ENCODE measurements at places on chromosomes 12 and 14.

DNA sequence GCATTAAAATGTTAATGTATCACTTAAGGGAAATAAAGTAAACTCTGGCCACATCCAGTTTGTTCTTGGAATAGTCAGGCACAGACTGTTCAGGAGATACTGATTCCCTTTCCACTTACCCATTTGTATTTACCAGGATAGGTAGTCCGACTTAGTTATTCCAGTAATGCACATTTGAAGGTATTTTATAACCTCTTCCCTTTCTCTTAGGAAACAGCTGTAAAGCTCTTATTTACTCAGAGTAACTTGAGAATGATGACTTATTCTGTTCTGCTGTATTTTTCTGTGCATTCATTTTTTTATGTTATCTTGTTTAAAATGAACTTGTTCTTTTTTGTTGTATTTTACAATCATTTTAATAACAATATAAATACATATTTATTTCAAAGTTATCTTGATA is 78.0 kb downstream of the METTL25 start:
- DNase-seq = no peak

- no peak for DNase-seq
Observed at GRCh38 chr14:62098357-62098756, 336.1 kb downstream of the SNAPC1 start.

DNA sequence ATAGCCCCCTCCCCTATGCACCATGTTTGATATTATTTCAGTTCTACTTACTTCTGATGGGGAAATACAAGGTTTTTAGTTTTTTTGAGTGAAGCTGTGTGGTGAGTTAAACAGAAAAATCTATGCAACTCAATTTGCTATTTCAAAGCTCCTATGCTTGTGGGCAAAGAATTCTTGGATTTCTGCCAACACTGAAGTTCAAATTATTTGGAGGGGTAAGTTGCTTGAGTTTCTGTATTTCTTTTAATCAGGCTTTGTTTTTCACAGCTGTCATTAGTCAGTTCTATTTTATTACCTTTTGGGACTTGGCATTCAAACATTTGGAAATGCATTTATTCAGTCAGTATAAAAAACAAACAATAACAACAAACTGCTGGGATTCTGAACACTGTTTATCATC is 407.5 kb upstream of the MGAT4C start:
- no peak for DNase-seq

- DNase-seq = peak; percentile 3
Observed at GRCh38 chr14:25833341-25834126, 764.3 kb downstream of the NOVA1 start.

- DNase-seq = no peak
Observed at GRCh38 chr14:79670811-79671210, 540.5 kb downstream of the DIO2 start.

- DNase-seq = no peak
Observed at GRCh38 chr12:100229036-100229635, 28.5 kb downstream of the ACTR6 start.

GRCh38 chr14:29861996-29862395 is 65.7 kb downstream of the PRKD1 start:
- DNase-seq = no peak

DNA sequence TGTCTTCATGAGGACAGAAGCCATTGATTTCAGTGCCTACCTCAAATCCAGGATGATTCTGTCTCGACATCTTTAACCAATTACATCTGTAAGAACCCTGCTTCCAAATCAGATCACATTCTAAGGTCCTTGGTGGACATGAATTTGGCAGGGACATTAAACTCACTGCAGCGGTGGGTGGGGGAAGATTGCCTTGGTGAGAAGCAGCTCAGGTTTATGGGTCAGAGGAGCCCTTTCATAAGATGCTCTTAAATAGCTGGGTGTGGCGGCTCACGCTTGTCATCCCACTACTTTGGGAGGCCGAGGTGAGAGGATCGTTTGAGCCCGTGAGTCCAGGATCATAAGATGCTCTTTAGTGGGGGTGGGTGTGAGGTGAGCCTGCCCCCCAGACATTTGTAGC is 42.9 kb downstream of the ELK3 start:
- no peak for DNase-seq

DNA sequence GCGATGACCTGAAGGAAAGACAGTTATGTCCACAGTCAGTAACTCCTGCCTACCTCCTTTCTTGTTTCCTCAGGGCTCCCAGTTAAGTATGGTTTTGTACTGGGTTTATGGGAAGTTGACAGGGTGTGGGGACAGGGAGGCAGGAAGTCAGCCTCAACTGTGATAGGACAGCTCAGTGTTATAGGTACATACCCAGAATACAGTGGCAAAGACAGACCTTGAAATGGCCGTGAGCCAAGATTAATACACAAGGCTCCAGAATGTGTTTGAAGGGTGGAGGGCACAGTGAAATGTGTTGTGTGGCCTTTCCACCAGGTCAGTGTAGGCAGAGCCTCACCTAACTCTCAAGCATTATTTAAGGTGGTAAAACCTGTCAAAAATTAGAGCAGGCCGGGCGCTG is 4.6 kb upstream of the BIN2 start:
- no peak for DNase-seq

GRCh38 chr14:74208642-74209041 is 30.6 kb upstream of the VSX2 start:
- DNase-seq = no peak

DNA sequence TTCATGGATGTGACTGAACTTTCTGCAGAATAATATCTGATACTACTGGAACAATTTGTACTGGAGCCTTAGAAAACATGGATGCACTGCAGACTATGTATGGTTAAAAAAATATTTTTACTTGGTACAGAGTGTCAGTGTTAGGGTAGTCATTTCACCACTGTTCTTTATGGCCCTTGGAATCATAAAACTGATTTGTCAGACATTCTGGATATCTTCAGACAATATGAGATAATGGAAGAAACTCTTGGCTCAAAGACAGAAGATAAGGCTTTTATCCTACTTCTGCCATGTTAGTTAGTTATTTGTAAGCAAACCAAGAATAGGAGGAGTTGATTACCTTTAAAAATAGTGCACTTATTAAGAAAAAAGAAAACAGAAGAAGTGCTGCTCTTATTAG is 209.4 kb downstream of the LRIG3 start:
- no peak for DNase-seq

DNA sequence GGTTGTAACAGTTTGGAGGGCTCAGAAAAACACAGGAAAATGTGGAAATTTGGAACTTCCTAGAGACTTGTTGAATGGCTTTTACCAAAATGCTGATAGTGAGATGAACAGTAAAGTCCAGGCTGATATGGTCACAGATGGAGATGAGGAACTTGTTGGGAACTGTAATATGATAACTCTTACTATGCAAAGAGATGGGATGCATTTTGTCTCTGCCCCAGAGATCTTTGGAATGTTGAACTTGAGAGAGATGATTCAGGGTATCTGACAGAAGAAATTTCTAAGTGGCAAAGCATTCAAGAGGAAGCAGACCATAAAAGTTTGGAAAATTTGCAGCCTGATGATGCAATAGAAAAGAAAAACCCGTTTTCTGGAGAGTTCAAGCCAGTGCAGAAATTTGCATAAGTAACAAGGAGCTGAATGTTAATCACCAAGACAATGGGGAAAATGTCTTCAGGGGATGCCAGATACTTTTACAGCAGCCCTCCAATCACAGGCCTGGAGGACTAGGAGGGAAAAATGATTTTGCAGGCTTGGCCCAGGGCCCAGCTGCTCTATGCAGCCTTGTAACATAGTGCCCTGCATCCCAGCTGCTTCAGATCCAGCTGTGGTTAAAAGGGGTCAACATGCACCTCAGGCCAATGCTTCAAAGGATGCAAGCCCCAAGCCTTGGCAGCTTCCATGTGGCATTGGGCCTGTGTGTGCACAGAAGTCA is 572.7 kb upstream of the ATP2B1 start:
- no peak for DNase-seq

DNA sequence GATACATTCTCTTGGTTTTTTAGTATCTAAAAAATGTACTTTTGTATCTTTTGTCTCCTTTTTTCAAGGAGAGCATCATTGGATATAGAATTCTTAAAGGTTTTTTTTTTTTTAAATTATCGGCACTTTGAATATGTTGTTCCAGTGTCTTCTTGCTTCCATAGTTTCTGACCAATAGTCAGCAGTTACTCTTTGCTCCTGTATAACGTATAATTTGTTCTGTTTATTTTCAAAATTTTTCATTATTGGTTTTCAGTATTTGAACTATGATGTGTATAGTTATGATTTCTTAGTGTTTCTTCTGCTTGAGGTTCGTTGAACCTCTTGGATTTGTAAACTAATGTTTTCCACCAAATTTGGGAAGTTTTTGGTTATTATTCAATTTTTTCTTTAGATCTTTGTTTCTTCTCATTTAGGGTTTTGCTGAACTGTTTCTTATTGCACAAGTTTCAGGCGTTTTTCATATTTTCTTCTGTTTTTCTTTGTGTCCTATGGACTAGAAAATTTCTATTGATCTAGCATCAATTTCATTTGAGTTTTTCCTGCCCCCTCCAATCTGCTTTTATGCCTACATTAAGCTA is 93.9 kb downstream of the PLBD1 start:
- DNase-seq = peak; percentile 2

DNA sequence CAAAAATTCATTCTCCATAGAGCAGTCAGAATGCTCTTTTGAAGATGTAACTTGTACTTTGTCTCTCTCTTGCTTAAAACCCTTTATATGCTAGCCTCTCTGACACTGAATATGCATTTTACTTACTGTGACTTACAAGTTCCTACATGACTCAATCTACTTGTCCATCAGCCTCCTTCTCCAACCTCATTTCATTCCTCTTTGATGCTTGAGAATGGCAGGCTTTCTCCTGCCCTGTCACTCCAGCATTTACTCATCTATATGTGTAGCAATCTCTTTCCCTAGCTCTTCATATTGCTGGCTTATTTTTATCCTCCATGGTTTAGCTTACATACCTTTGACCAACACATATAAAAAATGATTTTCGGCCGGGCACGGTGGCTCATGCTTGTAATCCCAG is 561.9 kb downstream of the CCER1 start:
- DNase-seq = no peak

GRCh38 chr14:51228890-51229289 is 11.2 kb upstream of the TMX1 start:
- peak; percentile 61 for DNase-seq

DNA sequence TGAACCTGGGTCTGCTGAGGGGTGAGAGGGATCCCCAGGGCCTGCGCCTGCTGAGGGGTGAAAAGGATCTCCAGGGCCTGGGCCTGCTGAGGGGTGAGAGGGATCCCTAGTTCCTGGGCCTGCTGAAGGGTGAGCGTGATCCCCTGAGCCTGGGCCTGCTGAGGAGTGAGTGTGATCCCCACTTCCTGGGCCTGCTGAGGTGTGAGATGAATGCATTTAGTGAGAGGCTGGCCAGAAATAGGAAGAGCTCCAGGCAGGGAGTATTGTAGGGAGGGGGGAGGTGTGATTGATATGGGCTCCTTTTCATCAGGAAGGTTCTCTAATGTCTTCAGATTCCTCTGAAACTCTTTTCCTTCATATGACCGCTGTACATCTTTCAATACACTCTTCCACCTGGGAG is 43.0 kb downstream of the FAM186A start:
- no peak for DNase-seq

- no peak for DNase-seq
Observed at GRCh38 chr12:130646716-130647370, 69.3 kb downstream of the RIMBP2 start.

- DNase-seq = no peak
Observed at GRCh38 chr12:68976395-68976841, 43.4 kb upstream of the CPM start.

GRCh38 chr14:101355284-101355683 is 206.0 kb upstream of the DIO3 start:
- DNase-seq = no peak

GRCh38 chr12:115303723-115304309 is 619.8 kb upstream of the TBX3 start:
- no peak for DNase-seq

Data from SK-N-SH (cell line).